ENCODE measurements at places on chromosomes 11 and 22.
A peak's percentile ranks its signal among the peaks of the same experiment; 100 is the strongest.

GRCh38 chr22:43859176-43859575, 3.1 kb downstream of the SULT4A1 start:
- DNase-seq: no peak

- DNase-seq: no peak
Measured at GRCh38 chr11:71198141-71198822, 54.1 kb downstream of the SHANK2 start.

- DNase-seq: peak; percentile 72
Measured at GRCh38 chr11:104897891-104898684, at the start of gene CASP12. CASP12 (minus strand) TSS chr11:104898460.

- no peak for DNase-seq
Measured at GRCh38 chr22:29559853-29560252, 6.3 kb upstream of the THOC5 start.

GRCh38 chr11:6616596-6617250, 2.5 kb downstream of the TPP1 start:
- no peak for DNase-seq
